AML-193 (cell line): ENCODE measurements at places on chromosomes 11 and 22.

DNA sequence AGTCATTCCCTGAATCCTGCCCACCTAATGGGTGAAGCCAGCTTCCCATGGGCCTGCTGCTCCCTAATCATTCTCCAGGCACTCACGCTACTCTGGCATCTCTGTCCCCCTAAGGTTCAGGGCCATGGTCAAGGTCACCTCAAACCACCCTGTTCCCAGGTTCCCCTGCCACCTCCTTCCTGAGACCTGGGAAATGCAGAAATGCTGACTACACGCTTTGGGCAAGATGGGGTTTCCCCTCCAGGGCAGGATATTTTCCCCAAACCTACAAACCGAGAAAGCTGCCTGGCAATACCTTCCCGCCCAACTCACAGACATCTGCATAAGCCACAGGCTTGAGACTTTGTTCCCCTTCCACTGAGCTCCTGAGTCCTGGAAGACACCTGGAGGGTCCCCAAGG lies 97.6 kb downstream of the FEZ1 start:
- DNase-seq, result no peak

DNA sequence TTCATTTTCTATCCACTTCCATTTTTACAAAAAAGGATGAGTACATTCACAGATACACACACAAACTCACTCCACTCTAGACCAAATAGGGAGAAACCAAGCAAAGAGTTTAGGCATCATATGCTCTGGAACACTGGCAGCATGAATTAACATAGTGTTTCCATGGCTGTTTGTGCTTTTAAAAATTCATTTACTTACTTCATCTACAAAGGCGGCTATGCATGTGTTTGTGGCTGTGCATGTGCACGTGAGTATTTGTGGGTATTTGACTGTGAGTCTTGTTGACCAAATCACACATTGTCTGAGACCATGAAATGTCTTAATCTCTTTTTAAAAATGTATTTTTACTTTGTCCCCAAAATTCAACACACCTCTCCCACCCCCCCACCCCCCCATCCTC lies 203.0 kb upstream of the SESN3 start:
- no peak for DNase-seq

GRCh38 chr11:15692739-15693138 lies 578.0 kb downstream of the INSC start:
- no peak for DNase-seq

DNA sequence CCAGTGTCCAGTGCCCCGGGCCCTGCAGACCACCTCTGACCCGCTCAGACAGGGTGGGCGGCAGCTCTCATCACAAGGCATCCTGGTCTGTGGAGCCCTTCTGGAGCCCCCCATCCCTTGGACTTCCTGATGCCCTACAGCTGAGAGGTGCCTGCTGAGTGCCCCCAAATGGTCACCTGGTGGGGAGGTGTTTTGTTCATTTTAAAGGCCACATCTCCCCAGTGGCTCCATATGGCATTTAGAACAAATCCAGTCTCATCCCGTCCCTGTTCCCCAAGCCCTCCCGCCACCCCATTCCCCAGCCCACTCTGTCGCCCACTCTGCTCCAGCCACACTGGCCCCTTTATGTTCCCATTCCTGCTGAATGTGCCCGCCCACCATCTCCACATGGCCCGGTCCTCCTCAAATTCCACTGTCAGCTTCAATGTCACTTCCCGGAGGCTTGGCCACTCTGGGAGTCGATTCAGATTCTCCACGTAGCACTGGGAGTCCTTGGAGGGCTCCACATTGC lies 32.8 kb downstream of the OSBPL5 start:
- DNase-seq, result no peak

GRCh38 chr11:8034106-8034585 lies 46.9 kb upstream of the TUB start:
- DNase-seq, result no peak

- DNase-seq, result no peak
Observed at GRCh38 chr11:22444076-22444475, 105.9 kb downstream of the SLC17A6 start.

- DNase-seq, result no peak
Observed at GRCh38 chr11:89537936-89538335, 46.8 kb upstream of the NOX4 start.

DNA sequence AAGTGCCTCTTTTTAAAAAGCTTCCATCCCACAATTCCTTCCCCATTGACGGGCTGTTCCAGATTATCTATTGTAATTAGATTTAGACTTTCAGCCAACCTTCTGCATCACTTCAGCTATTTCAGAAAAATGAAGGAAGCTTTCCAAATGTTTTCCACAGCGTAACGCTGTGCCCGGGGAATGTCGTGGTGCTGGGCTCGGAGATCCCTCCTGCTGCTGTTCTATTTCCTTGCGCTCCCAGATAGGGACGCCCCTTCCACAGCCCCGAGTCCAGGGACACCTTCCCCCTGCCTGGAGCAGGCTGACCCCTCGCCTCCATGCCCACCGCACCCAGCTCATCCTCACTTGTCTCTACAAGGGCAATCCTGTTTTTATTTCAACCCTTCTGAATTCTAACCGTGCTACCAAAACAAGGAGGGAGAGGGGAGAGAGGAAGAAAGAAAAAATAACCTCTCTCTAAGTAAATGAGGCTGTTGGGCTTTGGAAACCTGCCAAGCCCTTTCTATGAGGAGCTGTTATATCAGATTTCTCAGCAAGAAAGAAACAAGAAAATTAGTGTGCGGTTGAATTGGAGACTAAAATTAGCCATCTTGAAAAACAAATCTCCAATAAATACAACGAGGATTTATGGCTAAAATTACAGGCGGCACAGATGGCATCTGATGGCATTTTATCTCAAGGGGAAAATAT lies 366.9 kb downstream of the BRD1 start:
- DNase-seq, result no peak

GRCh38 chr11:100855466-100856067 lies 168.5 kb downstream of the ARHGAP42 start:
- peak; percentile 35 for DNase-seq

- no peak for DNase-seq
Observed at GRCh38 chr11:127392575-127392974, 392.0 kb upstream of the KIRREL3 start.

DNA sequence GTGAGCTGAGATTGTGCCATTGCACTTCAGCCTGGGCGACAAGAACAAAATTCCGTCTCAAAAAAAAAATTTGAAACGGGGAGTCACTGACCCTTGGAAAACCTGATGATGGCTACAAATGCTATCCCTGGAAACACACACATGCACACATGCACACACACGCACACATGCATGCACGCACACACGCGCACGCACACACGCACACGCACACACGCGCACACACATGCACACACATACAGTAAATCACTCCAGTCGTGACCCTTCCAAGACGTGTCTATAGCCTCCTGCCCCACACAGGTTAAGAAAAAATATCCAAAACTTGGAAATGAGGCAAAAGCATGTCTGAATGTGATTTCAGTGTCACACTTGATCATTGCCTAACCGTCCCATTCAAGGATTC lies 6.7 kb upstream of the CPT1A start:
- no peak for DNase-seq

- DNase-seq, result no peak
Observed at GRCh38 chr22:24471570-24471969, 23.6 kb upstream of the UPB1 start.

- DNase-seq, result peak; percentile 3
Observed at GRCh38 chr11:132556316-132556715, 976.0 kb downstream of the OPCML start.

DNA sequence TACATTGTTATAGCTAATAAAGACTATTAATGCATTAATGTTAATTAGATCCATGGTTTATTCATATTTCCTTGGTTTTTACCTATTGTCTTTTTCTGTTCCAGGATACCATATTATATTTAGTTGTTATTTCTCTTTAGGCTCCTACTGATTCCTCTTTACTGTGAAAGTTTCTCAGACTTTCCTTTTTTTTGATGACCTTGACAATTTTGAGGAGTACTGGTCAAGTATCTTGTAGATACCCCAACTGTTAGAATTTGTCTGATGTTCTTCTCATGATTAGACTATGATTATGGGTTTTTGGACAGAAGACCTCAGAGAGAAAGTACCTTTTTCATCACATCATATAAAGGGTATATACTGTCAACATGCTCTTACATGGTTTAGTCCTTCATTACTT lies 26.6 kb downstream of the EMSY start:
- DNase-seq, result no peak

- no peak for DNase-seq
Observed at GRCh38 chr11:78689585-78690153, 115.0 kb upstream of the NARS2 start.

DNA sequence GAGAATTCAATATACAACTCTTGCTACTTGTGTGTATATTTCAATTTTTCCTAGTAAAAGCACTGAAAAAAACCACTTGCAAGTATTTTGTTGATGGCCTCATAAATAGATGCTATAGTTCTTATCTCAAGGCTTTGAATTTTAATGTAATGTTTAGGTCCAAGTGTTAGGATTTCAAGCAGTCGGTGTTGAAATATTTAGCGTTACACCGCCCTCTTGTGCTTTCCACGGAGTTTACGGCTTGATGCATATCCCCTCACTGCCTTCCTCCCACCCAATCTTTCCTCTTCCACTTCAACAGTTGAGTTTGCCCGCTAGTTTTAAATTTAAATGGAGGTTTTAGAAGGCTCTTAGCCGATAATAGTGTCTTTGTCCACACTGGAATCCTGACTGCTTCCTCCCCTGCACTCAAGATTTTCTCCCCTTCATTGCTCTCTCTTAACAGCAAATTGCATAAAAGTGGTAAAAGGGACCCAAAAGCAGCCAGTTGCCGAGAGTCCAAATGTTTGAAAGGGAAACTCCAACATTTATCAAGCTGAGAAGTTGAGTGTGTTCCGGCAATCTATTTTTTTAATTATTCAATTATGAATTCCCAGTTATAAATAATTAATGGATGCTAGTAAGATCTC lies 25.9 kb upstream of the HTATIP2 start:
- peak; percentile 7 for DNase-seq

DNA sequence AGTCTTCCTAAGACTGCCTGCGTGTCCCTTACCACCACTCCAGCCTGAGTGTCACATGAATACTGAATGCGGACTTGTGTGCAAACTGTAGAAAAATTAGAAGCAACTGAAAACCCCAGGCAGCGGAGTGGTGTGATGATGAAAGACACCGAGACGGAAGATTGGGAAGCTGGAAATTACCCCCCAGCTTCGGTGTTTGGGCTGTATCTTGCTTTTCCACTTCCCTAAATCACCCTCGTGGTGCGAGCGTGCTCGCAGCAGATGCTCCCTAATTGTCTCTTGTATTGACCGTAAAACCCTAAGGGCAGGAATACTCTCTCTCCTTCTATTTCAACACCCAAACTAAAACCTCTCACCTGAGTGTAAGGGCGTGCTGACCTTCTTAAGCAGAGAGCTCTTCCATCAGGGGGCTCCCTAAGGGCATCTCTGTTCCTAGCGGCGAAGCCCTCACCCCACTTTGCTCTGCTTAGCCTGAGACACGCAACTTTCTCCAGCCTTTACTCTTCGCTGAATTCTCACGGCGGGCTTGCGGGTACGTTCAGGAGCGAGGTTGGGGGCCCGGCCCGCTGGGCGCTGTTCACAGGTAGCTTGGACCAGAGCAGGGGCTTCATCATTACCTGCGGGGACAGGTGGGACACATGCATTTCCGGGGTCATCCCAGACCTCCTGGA lies 62.4 kb downstream of the CRYBB2 start:
- DNase-seq, result no peak

DNA sequence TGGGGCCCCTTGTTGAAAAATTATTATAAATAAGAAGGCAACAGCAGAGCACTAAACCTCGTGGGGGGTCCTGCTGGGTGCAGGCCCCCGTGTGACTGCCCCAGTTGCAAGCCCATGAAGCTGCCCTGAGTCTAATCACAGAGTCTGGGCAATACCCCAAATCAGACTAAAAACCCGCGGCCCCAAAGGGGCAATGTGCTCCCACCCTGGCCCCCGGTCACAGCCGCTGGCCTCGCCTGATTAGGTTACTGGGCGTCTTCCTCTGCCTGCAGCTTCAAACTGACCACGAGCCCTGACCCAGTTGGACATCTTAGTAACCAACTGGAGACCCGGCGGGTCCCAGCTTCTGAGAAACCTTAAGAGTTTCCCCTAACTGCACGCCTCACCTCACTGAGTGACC lies 1.6 kb downstream of the CXCR5 start:
- no peak for DNase-seq

- no peak for DNase-seq
Observed at GRCh38 chr11:8527939-8528338, 66.1 kb downstream of the STK33 start.

DNA sequence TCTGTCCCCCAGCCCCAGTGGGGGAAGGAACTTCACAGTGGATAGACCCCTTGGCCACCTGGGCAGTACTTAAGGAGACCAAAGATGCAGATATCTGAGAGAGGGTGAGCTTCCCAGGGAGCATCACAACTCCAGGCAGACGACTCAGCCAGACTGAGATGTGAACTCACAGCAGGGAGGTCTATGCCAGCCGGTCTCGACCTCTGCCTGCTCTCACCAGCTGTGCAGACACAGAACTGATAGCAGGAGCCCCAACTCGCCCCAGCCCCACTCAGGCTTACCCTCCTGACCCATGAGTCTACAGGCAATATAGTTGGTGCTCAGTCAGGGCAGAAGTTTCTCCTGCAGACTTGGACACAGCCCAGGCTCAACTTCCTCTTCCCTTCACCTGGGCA lies 29.7 kb upstream of the ACCSL start:
- DNase-seq, result no peak

- DNase-seq, result no peak
Observed at GRCh38 chr11:93481696-93482095, 61.5 kb downstream of the SMCO4 start.

GRCh38 chr22:50171319-50171964 lies 911 bp downstream of the PANX2 start:
- no peak for DNase-seq

GRCh38 chr11:115084231-115084630 lies 405.9 kb downstream of the NXPE2 start:
- DNase-seq, result no peak

- DNase-seq, result no peak
Observed at GRCh38 chr11:110425751-110426545, 3.8 kb upstream of the FDX1 start.

DNA sequence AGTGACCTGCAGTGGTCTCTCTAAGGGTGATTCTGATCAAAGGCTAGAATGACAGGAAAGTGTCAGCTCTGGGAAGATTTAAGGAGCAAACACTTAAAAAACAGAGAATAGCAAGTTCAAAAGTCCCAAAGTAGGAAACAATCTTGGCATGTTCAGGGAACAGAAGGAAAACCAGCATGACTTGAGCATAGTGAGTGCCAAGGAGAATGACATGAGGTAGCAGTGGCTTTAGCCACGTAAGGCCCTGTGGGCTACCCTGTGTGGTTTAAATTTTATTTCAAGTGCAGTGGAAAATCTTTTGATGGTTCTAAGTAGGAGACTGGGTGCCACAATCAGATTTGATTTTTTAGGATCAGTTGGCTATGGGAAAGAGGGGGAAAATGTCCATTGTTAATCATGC lies 149.4 kb downstream of the WNT11 start:
- no peak for DNase-seq

- DNase-seq, result no peak
Observed at GRCh38 chr11:126440276-126440675, 84.8 kb downstream of the ST3GAL4 start.
